Progenitor cell of endocrine pancreas (in vitro differentiated cells): ENCODE measurements at places on chromosomes 4 and X. TPM values are rescaled to one million over a fixed set of nuclear protein-coding genes. Genes with fewer than 3 reads are reported as not detected.

Gene EPGN
- not detected in 2 replicates for total RNA-seq

Gene SYN1
- total RNA-seq: 5.3 and 6.7 TPM in 2 replicates

- DNase-seq: no peak
Measured at GRCh38 chr4:124144238-124144654, 568.3 kb downstream of the ANKRD50 start.

DNA sequence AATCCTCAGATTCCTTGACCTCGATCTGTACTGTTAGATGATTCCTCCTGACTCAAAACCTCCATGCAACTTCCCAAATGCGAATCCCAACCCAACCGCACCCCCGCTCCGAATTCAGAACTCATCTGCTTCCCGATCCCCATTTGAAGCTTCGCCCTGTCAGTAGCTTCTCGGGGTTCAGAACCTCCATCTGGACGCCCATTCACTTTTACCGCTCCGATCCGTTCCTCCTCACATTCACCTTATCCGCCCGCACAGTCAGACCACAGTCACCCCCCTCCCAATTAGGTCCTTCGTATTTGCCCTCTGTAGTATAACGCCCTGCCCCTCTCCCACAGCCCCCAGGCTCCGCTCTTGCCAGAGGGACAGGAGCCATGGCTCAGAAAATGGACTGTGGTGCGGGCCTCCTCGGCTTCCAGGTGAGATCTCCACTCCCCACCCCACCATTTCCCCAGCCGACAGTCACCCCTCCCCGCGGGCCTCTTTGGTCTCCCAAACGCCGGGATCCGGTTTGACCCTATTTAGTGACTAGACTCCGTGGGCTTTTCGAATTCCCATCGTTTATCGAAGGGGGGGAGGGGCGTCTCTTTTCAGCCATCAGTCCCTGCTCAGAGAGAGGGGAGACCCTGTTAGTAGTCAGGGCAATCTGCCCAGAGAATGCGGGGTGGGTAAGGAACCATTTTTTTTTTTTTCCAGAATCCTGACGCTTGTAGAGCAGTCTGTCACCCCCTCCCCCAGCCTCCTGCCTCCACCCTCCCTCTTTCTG lies 691 bp downstream of the MAGED1 start:
- DNase-seq: no peak
